Stimulated activated CD8-positive, alpha-beta memory T cell treated with anti-CD3 and anti-CD28 coated beads, Interleukin-4, amount 100 ng/mL, for 4 hours (primary cell): ENCODE measurements at places on chromosomes 4 and X.
A peak's percentile ranks its signal among the peaks of the same experiment; 100 is the strongest.

DNA sequence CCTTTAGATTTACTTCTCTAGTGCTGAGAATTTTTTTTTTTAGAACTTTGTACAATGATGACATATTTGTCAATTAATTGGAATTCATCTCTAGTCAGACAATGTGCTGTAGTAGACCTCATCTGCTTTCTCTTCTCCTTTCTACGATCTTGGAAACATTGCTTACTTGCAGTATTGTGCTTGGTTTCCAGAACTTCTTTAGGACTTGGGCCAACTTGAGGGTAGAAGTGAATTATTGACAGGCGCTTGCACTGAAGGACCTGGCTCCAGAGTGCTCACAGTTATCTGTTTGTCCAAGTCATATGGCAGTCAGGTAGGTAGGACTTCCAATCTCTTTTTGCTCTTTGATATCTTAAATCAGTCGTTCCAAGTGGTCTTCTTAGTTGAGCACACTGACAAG is 39.6 kb downstream of the FNIP2 start:
- DNase-seq, result no peak

DNA sequence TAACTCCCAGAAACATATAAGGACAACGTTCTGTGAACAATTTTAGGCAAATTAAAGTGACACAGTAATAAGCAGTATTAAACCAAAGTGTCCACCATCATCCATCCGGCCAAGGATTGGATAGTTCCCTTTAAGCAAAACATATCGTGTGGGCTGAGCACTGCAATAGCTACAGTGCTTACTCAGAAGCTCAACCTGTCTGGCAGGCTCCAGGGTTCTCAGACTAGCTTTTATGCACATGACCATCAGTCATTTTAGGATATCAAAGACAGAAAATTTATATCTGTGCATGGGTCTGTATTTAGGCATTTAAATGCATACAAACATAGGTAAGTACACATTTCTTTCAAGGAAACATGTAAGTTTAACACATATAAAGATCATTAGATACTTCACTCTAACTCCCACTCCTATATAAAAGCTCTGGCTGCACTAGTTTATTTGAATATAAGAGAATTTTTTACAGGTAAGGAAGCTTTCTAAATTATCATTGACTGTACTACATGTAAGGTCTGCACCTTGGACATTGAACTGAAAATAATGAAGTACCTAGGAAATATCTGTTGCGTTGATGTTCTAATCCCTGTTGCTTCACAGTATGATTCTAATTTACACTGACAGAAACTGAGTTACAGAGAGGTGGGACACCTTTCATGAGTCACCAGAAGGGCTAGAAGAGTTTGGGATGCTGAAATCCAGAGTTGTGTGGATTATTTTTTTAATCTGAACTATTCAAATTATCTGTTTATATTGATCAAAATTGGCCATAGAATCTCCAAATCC is 67.6 kb downstream of the ELOVL6 start:
- no peak for DNase-seq

- DNase-seq, result no peak
These were observed 4.9 kb upstream of the CPLX1 start for GRCh38 chr4:830601-831482.

DNA sequence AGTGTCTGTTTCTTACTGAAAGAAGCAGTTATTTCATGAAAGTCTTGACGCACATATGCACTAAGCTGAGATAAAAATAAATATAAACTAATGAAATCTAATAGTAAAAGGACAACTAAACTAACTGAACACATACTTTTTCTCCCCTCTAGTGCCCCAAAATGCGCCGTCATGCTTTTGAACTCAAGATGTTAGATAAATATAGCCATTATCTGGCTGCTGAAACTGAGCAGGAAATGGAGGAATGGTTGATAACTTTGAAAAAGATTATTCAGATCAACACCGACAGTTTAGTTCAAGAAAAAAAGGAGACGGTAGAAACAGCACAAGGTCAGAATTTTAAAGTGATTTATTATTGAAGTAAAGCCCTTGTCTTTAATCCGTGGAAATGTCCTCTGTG is 70.2 kb downstream of the DOCK11 start:
- DNase-seq, result no peak

DNA sequence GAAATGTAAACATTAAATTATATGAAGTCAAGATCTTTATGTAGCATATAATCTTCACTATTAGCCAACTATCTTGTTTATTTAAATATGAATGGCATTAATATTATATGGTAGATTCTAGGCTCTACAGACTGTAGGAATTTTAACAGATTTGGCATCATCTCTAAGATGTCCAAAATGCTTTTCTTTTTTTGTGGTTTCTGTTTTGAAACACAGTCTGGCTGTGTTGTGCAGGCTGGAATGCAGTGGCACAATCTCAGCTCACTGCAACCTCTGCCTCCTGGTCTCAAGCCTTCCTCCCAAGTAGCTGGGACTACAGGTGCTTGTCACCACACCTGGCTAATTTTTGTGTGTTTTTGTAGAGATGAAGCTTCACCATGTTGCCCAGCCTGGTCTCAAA is 76.2 kb downstream of the ELOVL6 start:
- DNase-seq, result no peak

DNA sequence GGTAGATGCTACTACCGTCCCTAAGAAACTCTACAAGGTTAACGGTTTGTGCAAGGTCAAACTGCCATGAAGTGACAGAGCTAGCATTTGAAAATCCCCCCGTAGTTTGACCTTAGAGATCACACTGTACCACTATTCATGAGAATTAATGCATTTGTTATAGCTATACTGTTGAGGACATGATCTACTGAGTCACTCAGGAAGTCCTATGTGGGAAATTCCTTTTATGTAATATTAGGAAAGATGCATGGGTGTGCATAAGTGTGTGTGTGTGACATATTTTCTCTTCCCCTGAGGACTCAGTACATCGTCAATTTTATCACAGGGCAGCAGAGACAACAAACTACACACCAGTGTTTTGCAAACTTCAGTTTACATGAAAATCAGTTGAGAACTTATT is 141.1 kb downstream of the FBXW7 start:
- no peak for DNase-seq

DNA sequence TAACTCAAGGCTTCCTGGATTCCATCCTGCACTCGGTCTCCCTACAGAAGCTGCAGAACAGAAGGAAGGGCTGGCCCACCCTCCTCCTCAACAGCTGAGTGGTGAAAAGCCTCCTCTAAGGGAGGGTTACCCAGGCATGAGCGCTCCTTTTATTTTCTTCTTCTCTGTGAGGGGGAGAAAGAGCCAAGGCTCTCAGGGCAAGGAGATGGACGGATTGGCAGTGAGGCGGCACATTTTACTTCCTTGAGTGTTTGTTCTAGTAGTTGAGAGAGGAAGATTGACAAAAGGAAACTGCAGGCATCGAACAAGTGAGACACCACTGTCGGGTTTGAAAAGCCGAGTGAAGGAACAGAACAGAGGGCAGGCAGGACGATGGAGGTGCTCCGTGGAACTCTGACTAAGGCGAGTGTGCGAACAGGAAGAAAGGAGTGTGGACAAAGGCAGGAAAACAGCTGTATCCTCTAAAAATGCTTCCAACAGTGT is 38.4 kb upstream of the STS start:
- DNase-seq, result no peak

DNA sequence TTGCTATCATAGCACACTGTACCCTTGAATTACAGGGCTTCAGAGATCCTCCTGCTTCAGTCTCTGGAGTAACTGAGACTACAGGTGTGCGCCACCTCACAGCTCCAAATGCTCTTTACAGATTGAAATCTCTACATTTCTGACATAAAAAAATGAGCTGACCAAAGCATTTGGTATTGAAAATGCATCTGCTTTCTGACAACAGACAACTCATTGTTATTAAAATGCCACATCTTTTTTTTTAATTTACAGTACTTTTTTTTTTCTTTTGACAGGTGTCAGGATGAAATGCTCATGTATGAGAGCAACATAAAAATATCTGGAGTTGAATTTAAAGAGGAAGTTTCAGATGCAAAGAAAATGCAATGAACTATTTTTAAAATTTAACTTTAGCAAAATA is 764.5 kb downstream of the TRAM1L1 start:
- DNase-seq, result no peak

GRCh38 chrX:45845142-45845541 is 644.5 kb upstream of the DIPK2B start:
- DNase-seq, result no peak

GRCh38 chrX:113297437-113297836 is 456.8 kb upstream of the AMOT start:
- DNase-seq, result no peak

DNA sequence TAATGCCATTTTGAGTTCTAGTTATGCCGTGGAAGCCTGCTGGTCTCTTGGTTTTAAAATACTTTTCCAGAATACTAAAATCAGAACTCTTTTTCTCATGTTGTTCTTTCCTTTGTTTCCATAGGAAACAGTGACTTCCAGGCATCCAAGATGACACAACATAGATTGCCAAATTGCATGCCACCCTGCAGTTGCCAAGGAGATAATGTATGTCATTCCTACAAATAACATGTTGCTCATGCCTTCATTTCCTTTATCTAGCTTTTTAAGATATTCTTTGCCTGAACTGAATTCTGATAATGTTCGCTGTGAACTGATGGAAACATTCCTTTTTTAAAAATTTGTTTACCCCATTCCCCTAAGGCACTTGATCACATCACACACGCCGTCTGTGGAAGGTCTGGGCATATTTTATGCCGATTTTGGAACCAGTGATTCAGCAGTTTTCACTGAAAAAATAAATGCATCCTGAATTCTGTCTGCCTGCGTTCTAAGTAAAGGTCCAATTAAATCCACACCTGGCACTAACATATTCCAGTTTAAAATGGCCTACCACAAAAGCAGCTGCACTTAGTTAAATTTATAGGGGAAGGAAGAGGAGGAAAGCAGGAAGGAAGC is 38.0 kb upstream of the COX7B2 start:
- DNase-seq, result no peak

DNA sequence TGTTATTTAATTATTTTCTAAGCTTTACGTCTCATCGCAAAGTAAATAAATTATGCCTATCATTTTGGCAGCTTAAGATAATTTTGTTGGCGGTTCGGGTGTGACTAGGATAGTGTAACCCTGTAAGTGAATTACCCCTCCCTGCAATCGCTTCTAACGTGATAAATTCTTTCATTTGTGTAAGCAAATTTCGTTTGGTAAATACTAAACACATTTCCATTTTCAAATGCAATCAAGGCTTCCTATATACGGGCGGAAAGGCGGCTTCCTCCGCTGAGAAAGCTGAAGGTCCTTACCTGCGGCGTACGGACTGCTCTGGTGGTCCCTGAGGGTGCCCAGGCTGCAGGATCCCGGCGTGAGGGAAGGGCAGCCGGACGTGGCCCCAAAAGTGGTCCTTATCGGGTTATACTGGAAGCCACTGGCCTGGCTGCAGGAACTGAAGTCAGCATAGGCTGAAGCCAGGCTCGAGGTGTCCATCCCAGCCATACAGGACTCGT is 403 bp downstream of the PHOX2B start:
- no peak for DNase-seq

GRCh38 chrX:53990171-53990570 is 54.1 kb downstream of the PHF8 start:
- no peak for DNase-seq

- DNase-seq, result no peak
These were observed 192.6 kb downstream of the PDGFC start for GRCh38 chr4:156779042-156779441.

DNA sequence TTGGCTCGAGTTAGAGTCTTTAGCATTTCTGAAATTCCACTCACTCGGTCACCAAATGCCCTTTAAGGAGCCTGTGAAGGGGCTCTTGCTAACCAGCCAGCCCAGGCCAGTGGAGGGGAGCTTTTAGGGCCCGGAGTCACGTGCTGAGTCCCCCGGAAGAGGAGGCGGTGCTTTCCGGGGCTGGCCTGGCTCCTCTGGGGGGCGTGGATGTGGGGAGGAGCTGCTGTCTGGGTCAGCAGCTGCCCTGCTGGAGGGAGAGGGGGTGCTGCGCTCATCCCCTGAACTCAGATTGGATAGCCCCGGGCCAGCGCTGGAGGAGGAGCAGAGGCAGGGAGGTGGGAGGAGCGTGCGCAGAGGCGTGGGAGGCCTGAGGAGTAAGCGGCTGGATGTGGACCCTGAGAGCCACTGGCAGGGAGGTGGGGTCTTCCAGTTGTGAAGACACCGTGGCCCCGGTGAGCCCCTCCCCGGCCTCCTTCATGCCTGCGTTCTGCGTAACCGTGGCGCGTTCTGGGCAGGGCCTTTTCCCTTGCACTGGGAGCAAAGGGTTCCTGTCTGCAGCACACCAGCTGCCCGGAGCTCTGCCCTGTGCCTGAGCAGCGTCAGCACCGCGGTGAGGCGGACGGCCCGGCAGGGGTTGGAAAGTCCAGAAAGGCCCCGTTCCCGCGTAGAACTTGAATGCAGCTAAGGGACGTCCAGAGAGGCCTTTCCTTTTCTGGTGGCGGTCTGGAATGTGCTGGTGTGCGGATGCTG is 19.7 kb downstream of the MAEA start:
- peak; percentile 34 for DNase-seq

- no peak for DNase-seq
These were observed 19.1 kb upstream of the CXCL6 start for GRCh38 chr4:73817341-73817740.

- DNase-seq, result no peak
These were observed 136.9 kb upstream of the VCX start for GRCh38 chrX:7706032-7706431.

GRCh38 chrX:56025872-56026571 is 206.1 kb upstream of the KLF8 start:
- no peak for DNase-seq

DNA sequence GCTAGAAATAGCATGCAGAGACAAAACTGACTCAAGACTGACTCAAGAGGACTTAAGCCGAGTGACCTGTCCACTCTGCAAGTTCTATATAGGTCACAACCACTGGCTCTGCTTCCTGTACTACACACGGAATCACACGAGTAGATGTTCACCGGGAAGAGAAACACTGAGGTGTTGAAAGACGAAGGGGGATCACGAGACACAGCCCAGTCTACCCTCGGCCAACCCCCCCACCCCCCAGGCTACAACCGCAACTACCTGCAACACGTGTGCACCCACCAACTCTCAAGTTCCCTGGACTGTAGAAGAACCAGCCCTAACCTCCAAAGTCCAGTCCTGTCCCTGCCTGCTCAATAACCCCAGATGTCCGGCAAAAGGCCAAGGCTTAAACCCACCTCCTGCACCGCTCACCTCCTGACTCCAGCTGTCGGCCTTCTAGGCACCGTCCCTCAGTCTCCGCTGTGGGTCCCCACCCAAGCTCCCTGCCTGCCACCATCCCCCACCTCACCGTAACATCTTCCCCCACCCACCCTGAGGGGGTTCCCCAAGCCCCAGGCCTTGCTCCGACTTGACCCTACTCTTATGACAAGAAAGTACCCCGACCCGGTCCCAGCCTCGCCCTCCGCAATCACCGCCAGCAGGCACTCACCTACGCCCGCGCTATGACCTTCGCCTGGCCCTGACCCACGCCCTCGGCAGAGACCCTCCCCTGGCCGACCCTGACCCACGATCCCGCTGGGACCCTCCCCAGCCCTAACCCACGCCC is 739 bp downstream of the GAK start:
- DNase-seq, result no peak

DNA sequence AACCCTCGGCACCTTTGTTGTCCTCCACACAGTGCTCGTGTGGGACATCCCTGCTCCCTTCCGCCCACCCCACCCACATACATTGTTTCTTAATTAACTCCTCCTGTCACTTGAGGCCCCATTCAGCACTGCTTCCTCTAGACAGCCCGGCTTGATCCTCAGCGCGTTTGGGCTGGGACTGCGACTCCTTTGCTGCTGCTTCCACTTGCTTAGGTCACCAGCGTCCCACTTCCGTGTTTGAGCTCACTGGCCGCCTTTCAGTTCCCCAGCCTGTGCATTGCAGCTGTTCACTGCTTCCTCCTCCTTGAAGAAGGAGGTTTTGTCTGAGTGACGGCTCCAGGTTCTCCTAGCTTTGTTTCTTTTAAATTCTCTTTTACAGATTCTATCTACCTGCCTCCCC is 16.1 kb downstream of the RNF4 start:
- peak; percentile 28 for DNase-seq
